ENCODE measurements at places on chromosomes 3 and 15. TPM values are rescaled to one million over a fixed set of nuclear protein-coding genes. Genes with fewer than 3 reads are reported as not detected.

Gene FSTL1
- polyA plus RNA-seq = 357 TPM

Gene AGBL1
- not detected for polyA plus RNA-seq

Gene TMEM39A
- polyA plus RNA-seq = 22.0 TPM

Gene SYNPR
- not detected for polyA plus RNA-seq

Gene LMAN1L
- polyA plus RNA-seq = not detected

Gene MED12L
- 0.15 TPM for polyA plus RNA-seq

Gene ZNF621
- 12.2 TPM for polyA plus RNA-seq

Gene IRAK2
- polyA plus RNA-seq = 2.3 TPM

Gene GOLGA8R
- polyA plus RNA-seq = 2.6 TPM

Gene NUP210
- 1.6 TPM for polyA plus RNA-seq

Gene FAM227B
- 8.2 TPM for polyA plus RNA-seq

Gene ECT2
- 4.0 TPM for polyA plus RNA-seq

Data from ovary (tissue), 10 donors.